ENCODE measurements at places on chromosomes 13 and 19.

DNA sequence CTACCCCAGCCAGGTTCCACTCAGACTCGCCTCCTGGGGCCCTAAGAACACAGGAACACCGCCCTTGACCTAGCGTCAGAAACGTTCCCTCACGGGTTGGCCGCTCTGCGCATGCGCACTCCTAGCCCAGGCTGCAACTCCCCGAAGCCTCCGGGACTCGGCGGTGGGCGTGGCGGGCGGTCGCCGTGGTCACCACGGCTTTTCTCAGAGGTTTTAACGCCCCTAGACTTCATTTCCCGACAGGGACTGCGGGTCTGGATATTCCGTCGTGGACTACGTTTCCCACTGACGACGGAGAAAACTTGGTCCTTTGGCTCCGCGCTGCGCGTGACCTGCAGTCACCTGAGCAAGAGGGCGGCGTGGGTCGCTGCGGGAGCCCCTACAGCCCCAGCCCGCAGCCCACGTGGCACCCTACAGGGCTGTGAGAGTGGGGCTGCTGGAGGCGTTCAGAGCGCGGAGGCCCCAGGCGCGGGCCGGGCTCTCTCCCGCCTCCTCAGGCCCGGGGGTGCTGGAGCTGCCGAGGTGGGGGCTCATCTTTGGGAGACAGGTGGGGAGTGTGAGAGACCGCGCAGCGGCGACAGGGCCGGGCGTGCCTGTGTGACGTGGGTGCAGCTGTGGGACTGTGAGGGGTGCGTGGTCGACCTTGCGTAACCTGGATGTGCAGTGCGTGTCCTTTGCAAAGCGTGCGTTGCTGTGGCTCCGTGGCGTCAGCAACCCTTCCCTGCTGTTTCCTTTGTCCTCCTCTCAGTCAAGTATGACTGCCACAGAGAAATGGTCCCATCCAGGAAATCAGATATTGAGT is 38.0 kb upstream of the ZNF573 start:
- peak; percentile 82 for DNase-seq

DNA sequence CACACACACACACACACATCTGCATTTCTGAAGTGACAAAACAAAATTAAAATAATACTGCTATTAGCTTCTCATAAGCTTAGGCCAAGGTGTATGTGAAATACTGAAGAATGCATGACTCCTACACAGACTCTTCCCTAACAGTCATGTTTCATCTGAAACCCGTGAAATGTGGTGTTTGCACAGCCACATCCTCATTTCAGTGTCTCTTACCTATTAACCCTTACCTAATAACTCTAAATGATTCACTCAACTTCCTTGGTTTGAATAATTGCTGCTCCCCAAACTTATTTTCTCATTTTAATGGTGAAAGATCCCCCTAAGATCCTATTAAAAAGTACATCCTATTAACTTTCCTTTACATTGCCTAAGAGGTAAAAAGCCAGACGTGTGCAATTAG is 117.6 kb downstream of the MIPEP start:
- DNase-seq: no peak

- peak; percentile 39 for DNase-seq
These were observed 48.6 kb upstream of the GTF3A start for GRCh38 chr13:27375686-27376326.

- DNase-seq: no peak
These were observed 40.5 kb upstream of the POMP start for GRCh38 chr13:28618230-28618994.

DNA sequence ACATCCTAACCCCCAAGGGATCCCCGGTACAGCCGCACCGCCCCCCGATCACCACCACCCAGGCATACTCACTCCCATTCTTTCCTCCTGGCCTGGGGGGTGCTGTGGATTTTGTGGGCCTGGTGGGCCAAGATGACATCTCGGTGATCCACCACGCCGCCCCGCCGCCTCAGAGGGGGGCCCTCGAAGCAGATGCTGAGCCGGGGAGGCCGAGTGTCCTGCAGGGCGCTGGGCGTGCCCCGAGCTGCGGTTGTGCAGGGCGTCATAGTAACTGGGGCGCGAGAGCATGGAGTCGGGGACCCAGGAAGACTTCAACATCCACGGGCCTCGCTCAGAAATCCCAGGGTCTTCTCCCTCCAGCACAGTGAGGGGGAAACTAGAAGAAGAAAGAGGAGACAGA is 93.4 kb upstream of the CACNA1A start:
- DNase-seq: no peak

- peak; percentile 50 for DNase-seq
These were observed at the start of gene GNG7 for GRCh38 chr19:2702170-2703076. TSS of gene GNG7 (minus strand) at chr19:2702694. CDS start at chr19:2520688, 182,006 bp downstream.

DNA sequence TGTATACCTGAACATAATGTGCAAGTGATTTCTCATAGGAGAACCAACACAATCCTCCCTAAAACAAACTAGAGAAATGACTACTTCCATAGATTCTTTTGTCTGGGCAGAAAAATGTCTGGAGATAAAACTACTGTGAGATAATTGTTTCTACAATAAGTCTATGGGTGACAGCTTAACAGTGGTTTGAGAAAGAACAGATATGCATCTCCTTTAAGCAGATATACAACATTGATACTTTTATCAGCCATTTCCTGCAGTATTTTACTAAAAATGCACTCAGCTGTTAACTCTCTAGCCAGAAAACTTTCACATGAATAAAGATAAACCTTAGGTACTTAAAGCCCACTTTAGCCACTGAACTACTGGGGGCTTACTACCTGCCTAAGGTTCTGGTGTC is 1132.4 kb downstream of the EFNB2 start:
- peak; percentile 33 for DNase-seq

- no peak for DNase-seq
These were observed 138.8 kb upstream of the RNF113B start for GRCh38 chr13:98315902-98316301.

- DNase-seq: no peak
These were observed 16.2 kb upstream of the LAIR1 start for GRCh38 chr19:54380897-54381296.

- DNase-seq: no peak
These were observed 1.5 kb downstream of the ZNF814 start for GRCh38 chr19:57887195-57887941.

Data from NCI-H1930 (cell line).